ENCODE measurements at places on chromosomes 1 and 21. TPM values are rescaled to one million over a fixed set of nuclear protein-coding genes. Genes with fewer than 3 reads are reported as not detected.

- no peak for DNase-seq
Measured at GRCh38 chr1:213136190-213136917, 85.3 kb downstream of the RPS6KC1 start.

- no peak for DNase-seq
Measured at GRCh38 chr1:171929121-171929520, 87.8 kb downstream of the DNM3 start.

SPATA46 gene
- not detected for total RNA-seq

DNA sequence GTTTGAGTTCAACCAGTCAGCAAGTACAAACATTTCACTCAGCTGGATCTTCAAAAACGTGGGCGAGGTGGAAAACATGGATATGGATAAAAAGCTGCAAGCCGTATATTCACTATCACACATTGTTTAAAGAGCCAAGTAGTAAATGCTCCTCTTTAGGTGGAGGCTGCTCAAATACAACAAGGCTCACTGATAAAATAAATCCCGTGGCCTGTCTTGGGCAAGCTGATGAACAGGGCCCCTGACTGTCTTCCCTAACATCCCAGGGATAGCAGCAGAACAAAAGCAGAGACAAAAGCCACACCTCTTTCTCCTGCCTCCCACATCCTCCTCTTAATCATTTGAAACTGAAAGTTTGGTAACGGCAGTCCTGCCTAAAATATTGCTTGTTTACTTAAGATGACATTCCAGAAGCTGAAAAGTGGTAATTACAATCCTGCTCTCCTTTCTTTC, 357.7 kb downstream of the TTLL7 start:
- peak; percentile 3 for DNase-seq

KRTAP11-1 gene
- not detected for total RNA-seq

NCAM2 gene
- 5.2 TPM for total RNA-seq

GRCh38 chr1:54081306-54082270, 28.2 kb downstream of the TCEANC2 start:
- DNase-seq = peak; percentile 80

- DNase-seq = peak; percentile 70
Measured at GRCh38 chr1:15426492-15427279, 11.6 kb upstream of the CTRC start.

DNA sequence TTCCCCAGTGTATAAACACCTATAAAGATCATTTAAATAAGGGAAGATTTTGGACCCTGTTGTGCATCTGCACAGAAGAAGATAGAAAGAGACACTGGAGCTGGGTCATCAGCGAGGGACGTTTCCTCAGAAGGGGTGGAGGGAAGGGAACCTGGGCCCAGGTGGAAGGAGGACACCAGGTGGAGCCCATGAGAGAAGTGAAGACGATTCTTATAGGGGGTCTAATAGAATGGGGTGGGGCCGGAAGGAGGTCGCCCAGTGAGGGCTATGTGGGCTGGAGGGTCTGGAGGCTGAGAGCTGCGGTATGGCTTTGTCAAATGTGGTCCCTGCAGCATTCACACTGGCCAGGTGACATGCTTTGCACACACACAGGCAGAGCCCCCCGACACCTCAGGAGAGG, 13.7 kb downstream of the KIRREL1 start:
- DNase-seq = no peak

ZBTB8OS gene
- 44.5 TPM for total RNA-seq

DNA sequence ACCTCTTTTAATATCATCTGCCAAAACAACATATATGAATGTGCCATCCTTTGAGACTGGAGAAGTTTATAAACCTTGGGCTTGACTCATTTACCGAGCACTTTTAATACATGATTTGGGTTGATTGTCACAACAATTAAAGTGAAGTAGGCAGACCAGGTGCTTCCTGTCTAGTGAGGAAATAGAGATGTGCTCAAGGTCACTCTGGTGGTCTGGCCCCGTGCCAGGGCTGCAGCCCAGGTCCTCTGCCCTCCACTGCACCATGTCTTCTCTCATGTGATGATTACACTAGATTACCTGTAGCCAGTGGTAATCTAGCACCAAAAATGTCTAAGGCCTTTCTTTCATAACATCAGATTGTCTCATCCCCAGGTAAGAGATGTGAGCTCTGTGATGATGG, 61.8 kb upstream of the LAMC2 start:
- no peak for DNase-seq

DNA sequence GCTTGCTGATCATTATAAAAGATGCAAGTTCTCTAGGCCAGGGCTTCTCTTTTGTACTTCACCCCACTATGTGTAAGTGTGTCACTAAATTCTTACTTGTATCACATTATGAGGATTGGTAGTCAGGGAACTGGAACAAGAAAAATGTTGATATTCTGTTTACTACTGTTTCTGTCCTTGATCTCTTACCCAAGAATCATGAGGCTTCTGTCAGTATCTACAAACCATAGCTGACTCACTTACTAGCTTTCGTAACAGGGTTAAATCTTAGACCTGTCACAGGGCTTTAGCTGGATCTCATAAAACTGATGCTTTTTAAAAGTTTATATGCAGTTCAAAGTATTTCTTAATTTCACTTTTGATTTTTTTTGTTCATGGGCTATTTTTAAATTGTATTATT, 681.2 kb downstream of the PLPP3 start:
- DNase-seq = peak; percentile 96

DNA sequence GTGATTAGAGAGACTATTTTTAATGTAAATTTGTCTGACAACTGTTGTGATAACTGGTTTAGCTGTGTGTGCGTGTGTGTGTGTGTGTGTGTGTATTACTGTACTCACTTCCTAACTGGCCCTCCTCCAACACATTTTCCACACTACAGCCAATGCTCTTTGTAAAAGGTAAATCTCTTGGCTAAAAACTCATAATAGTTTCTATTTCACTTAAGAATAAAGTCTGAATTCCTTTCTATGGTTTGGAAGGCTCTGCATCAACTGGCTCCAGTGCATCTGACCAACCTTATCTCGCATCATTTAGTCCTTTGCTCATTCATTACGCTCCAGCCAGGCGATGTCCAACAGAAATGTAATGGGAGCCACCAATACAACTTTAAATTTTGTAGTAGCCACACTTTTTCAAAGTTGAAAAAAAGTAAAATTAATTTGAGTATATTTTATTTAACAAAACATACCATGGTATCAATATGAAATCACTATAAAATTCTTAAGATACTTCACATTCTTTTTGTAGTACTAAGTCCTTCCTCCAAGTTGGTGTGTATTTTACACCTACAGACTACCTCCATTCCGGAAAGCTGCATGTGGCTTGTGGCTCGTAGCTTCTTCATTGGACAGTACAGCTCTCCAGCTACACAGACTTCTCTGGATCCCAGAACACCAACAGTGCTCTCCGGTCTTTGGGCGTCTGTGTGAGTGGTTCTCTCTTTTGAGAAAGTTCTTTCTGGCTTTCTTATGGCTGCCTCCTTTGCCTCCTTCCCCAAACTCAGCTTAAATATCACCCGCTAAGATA, 68.9 kb downstream of the NRIP1 start:
- no peak for DNase-seq

FAM167B gene
- 5.2 TPM for total RNA-seq

GRCh38 chr1:24256687-24257086, 62.5 kb upstream of the GRHL3 start:
- no peak for DNase-seq

CR1L gene
- not detected for total RNA-seq

GRCh38 chr21:31184459-31184858, 146.2 kb upstream of the KRTAP19-8 start:
- DNase-seq = no peak

- DNase-seq = no peak
Measured at GRCh38 chr1:201673915-201674314, 135.0 kb downstream of the NAV1 start.

RBP7 gene
- 0.43 TPM for total RNA-seq

DNA sequence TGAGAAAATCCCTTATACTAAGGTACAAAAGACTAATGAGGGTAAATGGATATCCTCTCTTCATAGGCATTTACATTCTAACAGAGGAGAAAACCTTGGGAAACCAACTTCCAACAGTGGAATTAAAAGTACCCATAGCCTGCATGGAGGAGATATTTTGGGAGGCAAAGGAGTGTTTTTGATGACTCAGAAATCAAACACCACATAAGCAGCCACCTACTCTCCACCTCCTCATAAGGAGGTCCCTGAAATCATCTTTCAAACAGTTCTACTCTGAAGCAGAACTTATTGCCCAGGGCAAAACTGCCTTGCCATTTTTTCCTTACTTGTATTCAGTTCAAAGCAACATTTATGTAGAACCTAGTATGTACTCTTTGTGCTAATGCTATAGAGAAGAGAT, 211.3 kb downstream of the KCNH1 start:
- DNase-seq = no peak

DDOST gene
- 164 TPM for total RNA-seq

DNA sequence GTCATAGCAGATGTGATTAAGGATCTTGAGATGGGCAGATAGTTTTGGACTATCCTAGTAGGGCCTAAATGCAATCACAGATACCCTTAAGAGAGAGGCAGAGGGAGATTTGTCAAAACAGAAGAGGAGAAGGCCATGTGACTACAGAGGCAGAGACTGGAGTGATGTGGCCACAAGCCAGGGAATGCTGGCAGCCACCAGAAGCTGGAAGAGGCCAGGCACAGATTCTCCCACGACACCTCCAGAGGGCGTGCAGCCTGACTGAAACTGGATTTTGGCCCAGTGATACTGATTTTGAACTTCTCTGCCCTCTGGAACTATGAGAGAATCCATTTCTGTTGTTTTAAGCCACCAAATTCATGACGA, 52.1 kb upstream of the EPS8L3 start:
- no peak for DNase-seq

CREG1 gene
- total RNA-seq = 22.9 TPM

- DNase-seq = no peak
Measured at GRCh38 chr21:41598561-41599431, 90.8 kb upstream of the TMPRSS2 start.

TFF1 gene
- not detected for total RNA-seq

SMIM12 gene
- 23.2 TPM for total RNA-seq

CHIT1 gene
- total RNA-seq = under 0.01 TPM

DNA sequence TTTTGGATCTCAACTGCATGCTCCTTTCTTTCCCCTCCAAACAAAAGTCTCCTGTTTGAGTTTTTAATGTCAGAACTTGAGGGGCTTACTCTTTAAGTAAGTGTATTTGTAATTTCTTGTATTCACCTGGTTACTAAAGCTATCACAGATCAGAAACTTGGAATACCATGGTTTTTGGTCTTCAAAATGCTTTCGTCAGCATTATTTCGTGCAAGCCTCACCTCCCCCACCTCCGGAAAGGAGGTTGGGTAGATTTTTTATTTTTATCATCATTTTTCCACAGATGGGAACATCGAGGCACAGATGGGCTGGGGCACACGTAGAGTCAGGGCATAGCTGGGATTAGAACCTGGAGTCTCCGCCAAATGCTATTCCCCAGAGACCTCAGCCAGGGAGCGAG, 100.7 kb downstream of the IER5 start:
- no peak for DNase-seq

DNA sequence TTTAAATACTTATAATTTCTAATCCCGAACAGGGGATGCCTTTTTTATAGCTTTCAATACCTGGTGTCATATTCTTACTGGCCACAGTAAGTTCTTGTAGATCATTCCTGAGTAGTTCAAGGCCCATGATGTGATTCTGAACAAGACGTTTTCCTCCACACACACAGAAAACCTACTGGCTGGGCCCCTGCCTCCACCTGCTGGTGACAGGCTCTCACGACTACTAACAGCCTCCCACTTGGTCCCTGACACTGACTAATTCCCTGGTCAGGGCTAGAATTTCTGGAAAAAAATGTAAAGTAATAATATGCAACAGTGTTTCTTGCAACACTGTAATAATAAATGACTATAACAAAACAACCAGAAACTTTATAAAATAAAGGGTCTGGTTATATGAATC, 50.4 kb upstream of the RIPK4 start:
- DNase-seq = peak; percentile 55

DNA sequence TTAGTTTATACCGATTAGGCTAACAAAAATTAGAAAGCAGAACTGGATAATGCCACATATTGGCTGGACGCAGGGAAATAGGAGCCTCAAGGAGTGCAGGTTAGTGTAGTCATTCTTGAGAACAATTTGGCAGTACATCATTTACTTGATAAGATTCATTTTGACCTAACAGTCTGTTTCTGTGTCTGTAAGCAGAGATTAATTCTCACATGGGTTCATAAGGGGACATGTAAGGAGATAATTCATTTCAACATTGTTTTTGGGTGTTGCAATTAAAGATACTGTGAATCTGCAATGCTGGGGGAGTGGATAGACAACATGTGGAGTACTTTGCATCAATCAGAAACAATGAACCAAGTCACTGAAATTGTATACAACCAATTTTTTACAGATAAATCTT, 32.0 kb downstream of the AGO3 start:
- peak; percentile 11 for DNase-seq

GRCh38 chr21:45154511-45155508, 80.4 kb downstream of the ADARB1 start:
- DNase-seq = peak; percentile 81

DNA sequence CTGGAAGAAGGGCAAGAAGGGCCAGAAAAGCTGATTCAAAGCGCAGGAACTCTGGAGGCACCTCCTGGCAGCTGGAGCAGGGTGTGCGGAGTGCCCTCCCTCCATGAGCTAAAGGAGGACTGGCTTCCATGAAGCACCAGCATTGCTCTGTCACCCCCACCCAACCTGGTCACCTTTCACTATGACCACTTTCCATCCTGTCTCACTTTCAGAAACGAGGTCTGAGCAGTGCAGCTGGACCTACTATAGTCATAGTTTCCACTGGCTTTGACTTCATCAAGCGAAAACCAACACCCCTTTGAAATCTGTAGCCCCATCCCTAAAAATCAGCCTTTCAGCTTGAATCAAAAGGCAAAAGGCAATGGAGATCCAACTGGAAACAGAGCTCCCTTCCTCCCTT, 84.8 kb upstream of the CACNA1E start:
- no peak for DNase-seq

POU3F1 gene
- under 0.01 TPM for total RNA-seq

ZFP69B gene
- total RNA-seq = 5.8 TPM

GRCh38 chr1:27966402-27967105, 6.8 kb downstream of the XKR8 start:
- DNase-seq = no peak

DNA sequence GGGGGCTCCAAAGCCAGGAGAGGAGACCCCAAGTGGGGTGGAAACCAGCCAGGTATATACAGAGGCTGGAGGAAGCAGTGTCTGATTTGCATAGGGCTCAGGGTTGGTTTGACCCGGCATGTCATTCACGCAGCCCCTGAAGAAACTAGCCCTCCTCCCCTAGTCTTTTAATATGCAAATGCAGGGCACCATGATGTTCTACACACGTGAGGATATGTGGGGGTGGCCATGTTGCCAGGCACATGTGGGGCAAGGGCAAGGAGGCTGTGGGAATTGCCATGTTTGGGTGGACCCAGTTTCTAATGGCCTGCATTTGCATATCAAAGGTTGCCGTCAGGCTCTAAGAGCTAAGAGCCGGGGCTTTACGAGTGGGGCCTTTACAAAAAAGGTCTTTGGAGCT, 12.0 kb upstream of the RHOU start:
- DNase-seq = no peak

DNA sequence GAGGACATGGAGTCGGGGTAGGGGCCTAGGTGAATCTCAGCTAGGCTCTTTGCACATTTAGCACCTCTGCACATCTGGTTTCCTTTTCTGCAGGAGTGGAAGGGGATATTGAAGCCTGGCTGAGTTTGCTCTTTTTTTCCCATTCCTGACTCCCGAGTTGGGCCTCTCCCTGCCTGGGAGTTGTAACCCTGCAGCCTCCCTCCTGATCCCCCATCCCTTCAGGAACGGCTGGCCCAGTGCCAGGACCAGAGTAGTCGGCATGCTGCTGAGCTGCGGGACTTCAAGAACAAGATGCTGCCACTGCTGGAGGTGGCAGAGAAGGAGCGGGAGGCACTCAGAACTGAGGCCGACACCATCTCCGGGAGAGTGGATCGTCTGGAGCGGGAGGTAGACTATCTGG, 836 bp downstream of the OLFML3 start:
- peak; percentile 69 for DNase-seq

RXFP4 gene
- not detected for total RNA-seq

PDE9A gene
- 3.9 TPM for total RNA-seq

Measured in fibroblast of villous mesenchyme (primary cell).